Activated CD4-positive, CD25-positive, alpha-beta regulatory T cell (primary cell): ENCODE measurements at places on chromosomes 13 and 19.

- DNase-seq = no peak
These were observed 5.6 kb upstream of the KEAP1 start for GRCh38 chr19:10508707-10509106.

- no peak for DNase-seq
These were observed 33.1 kb downstream of the SLAIN1 start for GRCh38 chr13:77730572-77730971.

- DNase-seq = no peak
These were observed 156.3 kb downstream of the NDFIP2 start for GRCh38 chr13:79637133-79637763.

- no peak for DNase-seq
These were observed 629 bp upstream of the FGF9 start for GRCh38 chr13:21670006-21670882.

- DNase-seq = no peak
These were observed 1.6 kb upstream of the CLEC11A start for GRCh38 chr19:50721441-50722137.

DNA sequence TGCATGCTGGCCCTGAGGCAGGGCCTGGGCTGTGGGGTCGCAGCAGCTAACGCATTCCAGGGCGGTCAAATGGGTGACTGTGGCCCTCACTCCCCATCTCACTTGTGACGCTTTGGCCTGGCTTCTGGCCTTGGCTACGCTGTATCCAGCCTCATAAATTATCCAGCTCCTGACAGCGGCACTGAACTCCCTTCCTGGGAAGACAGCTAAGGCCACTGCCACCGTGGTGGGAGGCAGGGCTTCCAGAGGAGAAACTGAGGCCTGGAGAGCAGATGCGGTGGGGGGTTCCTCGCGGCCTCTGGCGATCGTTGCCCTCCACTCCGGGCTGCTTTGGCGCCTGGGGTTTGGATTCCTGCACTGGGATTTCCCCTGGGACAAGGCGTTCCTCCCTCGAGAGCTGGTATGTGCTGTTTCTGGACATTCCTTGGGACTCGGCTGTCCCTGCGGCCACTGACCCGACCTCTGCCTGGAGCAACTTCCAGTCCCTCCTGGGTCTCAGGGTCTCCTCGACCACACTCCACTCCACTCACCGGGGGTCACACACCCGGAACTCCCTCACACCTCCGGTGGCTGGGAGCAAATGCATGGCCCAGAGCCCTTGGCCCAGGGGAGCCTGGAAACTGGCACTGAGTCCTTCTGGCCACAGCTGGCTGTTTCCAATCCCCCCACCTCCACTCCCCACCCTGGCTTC, 3.4 kb downstream of the TBXA2R start:
- no peak for DNase-seq

DNA sequence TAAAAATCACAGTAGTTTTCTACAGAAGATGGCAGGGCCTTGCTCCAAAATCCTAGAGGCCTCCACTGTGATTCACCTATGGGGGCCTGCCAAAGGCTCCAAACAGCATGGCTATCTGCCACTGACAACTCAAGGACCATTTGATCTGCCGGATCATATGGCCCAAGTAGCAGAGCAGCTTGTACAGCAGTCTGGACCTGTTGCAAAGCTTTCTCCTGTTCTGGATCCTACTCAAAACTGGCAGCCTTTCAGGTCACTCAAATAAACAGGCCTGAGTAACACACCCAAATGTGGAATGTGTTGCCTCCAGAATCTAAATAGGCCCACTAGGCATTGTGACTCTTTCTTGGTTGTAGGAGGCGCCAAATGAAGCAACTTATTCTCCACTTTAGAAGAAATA, 1049.3 kb downstream of the PCDH9 start:
- DNase-seq = no peak
